ENCODE measurements at places on chromosomes 1 and 21.

GRCh38 chr1:173444757-173445156 lies 32.4 kb upstream of the PRDX6 start:
- no peak for DNase-seq

DNA sequence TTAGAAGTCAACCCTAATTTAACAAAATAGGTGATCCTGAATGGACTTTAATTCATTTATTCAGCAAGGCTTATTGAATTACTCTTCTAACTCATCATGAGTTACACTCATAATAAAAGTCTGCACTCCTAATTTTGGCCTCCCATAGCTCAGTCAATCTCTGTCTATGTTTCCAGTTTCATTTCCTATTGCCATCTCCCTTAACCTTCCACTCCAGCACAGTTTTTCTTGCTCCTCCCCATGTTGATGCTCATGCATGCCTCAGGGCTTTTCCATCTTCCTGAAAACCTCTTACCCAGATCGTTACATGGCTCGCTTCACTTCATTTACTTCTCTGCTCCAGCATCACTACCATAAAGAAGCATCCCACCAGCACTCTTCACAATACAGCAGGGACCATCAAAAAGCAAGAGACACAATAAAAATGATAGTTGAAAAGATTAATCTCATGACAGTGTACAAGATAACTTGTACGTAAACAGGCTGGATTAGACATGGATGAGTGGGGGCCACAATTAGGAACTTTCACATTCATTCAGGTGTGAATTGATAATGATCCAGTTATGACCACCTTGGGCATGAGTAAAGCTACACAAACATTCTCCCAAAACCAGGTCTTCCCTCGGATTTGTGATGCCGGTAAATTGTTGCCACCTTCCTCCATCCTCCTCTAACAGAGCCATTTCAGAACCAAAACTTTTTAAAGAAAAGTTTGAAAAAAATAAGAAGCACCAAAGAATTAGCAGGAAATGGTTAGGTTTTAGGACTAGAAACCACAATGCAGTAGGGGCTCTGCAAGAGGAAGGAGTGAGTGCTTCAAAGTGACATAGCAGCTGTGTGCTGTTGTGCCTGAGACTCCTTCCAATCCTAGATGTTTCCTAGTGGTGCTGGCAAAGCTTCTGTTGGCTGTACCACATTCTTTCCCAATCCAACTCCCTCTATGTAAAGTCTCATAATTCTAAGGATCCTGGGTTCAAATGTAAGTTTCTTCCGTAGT lies 89.8 kb downstream of the OLFML2B start:
- no peak for DNase-seq

DNA sequence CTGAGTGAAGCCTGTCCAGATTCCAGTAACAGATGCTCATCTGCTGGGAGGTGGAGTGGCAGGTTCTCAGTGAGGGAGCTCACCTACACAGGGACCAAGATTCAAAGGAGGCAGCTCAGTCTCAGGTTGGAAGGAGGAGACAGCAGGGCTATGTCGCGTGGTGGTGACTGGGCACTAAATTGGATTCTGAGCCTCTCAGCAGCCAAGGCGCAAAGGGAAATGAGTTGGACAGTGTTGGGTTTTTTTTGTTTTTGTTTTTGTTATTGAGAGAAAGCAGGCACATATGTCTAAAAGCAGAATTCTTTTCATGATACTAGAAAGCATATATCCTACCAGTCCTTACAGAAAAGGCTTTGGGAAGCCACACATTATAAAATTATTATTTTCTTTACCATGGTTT lies 26.2 kb downstream of the UMODL1 start:
- DNase-seq = no peak

GRCh38 chr21:40699366-40699765 lies 147.6 kb downstream of the DSCAM start:
- no peak for DNase-seq

- DNase-seq = no peak
Observed at GRCh38 chr1:109137958-109138357, 24.0 kb downstream of the ELAPOR1 start.

GRCh38 chr21:35398346-35398982 lies 349.4 kb upstream of the RUNX1 start:
- no peak for DNase-seq

GRCh38 chr1:110872745-110873720 lies at the start of gene CD53:
Gene CD53 (plus strand): TSS chr1:110873148. CDS start chr1:110891409, 18,261 bp downstream.
- no peak for DNase-seq

GRCh38 chr1:186623551-186623950 lies 56.7 kb downstream of the PTGS2 start:
- DNase-seq = no peak

GRCh38 chr1:230067419-230067870 lies 407 bp downstream of the GALNT2 start:
- no peak for DNase-seq

GRCh38 chr21:38263493-38263892 lies 6.7 kb downstream of the KCNJ15 start:
- DNase-seq = peak; percentile 52

- DNase-seq = no peak
Observed at GRCh38 chr1:245481261-245481660, 326.5 kb downstream of the KIF26B start.

- DNase-seq = no peak
Observed at GRCh38 chr21:35249636-35250035, 200.5 kb upstream of the RUNX1 start.

DNA sequence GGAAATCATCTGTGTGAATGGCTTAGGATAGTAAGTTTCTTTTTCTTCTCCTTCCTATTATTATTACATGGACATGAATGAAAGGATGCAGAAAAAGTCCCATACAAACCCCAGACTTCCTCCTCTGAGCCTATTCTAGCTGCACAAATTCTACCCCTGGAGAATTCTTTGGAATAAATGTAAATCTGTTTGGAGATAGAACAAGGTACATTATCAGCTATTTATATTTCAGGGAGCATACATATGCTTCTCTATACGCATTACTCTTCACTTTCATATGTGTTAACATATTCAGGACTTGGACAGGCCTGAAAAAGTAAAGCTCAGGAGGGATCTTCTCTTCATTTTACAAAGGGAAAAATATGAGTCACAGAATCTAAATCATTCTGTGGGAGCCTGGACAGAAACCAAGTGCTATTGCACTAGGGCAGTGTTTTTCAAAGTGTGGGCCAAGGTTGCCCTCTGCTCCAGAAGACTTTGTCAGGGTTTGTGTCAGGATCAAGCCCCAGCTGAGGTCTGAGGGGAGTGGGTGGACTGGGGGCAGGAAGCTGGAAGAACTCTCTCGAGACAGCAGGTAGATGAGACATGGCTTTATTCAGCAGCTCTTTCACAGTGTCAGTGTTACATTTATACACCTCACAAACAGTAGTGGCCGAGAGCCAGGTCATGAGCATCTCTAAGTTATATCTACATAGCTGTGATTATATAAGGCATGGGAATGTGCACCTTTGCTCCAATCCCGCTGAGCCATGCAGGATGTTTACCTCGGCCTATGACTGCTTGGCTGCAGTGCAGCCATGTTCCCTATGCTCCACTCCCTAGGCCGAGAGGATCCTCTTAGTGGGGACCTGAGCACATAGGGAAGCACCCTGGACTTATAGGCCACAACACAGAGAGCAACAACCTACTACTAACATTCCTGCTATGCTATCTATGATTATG lies 114.3 kb downstream of the GDAP2 start:
- no peak for DNase-seq

DNA sequence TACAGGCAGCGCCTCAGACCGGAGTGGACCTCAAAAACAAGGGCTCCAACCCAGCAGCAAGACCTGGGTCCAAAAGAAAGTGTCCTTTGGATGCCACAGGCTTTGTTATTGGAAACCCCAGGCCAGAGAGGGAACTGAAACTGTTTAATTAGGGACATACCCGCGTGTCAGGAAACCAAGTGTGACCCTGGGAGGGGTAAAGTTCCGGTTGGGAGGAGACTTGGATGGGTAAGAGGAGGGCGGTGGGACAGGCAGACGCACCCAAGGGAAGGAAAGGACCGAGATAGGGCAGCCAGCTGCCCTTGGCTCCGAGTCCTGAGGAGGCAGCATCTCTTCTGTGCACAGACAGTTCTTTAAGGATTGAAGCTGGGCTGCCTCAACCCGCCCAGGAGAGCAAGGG lies 71.4 kb downstream of the CDC7 start:
- DNase-seq = no peak

DNA sequence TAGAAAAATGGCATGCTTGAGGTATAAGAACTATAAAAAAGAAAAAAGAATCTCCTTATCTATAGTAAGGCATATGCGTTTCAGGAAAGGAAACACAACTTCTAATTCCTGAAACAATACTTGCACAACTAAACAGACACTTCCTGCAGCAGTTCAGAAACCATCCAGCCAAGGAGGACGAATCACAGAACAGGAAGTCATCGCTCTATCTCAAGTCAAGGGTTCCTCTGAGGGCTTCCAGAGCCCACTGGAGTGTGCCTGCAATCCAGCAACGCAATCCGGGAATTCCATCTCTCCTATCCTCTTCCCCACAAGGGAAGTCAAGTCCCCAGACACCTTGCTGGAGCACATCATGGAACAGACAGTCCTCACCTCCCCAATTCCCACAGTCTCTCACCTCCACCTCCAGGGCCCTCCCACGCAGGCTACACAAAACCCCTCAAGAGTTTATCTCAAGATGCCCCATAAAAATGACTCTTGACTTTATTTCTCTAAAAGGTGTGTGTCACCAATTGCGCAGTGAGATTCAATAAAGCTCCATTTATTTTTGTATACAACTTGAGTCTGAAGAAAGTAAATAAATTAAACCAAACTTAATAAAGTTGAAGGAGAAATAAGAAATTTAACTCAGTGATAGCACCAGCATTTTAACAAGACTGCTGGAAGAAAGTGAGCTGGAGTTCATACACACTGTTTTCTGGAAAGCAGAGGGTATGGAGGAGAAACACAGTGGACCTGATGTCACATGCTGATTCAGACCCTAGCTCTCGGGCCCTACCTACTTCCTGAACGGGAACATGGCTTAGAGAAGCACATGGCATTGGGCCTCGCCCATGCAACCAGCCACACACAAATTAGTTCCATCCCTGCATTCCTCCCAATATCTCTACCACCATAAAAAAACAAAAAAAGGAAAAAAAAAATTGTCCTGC lies 39.9 kb downstream of the SIPA1L2 start:
- no peak for DNase-seq

DNA sequence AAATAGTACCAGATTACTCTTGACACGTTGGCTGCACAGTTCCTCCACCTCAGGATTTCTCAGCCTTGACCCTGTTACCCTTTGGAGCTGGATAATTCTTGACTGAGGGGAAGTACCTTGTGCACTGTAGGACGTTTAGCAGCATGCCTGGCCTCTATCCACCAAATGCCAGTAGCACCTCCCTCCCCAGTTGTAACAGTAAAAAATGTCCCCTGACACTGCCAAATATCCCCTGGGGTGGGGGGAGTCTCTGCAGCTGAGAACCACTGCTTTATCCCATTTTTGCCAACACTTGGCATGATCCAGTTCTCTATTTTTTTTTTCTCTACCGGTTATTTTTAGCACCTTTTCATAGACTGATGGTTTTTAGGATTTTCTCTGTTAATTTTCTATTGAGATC lies 34.0 kb downstream of the C1orf198 start:
- DNase-seq = no peak

DNA sequence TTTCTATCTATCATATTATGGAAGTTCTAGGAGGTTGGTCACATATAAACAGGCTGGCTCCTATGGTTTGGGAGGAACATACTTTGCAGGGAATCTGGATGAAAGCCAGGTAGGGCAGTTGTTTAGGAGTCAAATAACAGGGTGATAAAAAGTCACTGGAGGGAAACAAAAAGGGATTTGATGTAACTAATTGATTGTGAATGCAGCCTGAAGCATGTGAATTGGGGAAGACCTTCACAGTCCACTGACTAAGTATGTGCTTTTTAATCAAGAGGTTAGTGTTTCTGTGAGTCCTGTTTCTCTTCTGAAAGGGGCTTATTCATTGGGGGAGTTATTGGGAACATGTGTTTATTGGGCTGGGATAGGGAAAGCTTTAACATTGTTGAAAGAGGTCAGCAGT lies 41.3 kb downstream of the HMCN1 start:
- no peak for DNase-seq

GRCh38 chr1:225707824-225708223 lies 54.9 kb upstream of the ENAH start:
- no peak for DNase-seq

GRCh38 chr1:30684259-30684658 lies 39.1 kb downstream of the MATN1 start:
- no peak for DNase-seq

- DNase-seq = no peak
Observed at GRCh38 chr1:47388030-47388890, 27.8 kb upstream of the FOXE3 start.

DNA sequence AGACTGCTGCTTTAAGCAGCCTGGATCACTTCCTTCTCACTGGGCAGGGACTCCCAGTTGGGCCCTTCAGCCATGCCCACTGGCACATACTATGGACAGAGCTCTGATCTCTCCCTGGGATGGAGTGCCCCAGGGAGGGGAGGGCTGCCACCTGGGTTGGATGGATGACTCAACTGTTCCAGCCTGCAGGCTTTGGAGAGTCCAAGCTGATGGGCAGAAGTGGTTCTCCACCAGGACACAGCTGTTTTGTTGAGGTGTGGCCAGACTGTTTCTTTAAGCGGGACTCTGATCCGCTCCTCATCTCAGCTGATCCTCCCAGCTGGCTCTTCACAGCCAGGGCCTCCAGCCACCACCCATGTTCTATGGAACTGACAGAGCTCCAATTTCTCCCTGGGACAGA lies 166.9 kb downstream of the MAGI3 start:
- no peak for DNase-seq

DNA sequence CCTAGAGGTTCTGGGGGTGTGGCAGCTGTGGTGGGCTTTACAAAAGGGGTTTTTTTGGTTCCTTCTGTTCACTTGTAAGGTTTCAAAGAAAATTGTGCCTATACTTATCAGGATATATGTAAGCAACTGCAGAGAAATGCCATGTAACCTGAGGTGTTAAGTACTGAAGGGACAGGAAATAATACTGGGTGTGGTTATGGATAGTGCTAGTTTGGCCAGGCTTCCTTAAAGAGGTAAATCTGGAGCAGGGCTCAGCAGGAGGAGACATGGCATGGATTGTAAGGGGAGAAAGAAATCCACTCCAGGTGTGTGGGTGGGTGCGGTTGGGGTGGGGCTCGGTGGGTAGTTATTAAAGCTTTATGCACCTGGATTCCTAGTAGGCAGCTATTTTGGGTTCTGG lies 28.3 kb downstream of the KIRREL1 start:
- DNase-seq = no peak

GRCh38 chr1:52059321-52059720 lies 3.2 kb downstream of the BTF3L4 start:
- peak; percentile 42 for DNase-seq

GRCh38 chr1:74534241-74534640 lies 21.8 kb upstream of the LRRC53 start:
- peak; percentile 32 for DNase-seq

GRCh38 chr21:33113131-33113530 lies 43.2 kb downstream of the OLIG1 start:
- DNase-seq = no peak

DNA sequence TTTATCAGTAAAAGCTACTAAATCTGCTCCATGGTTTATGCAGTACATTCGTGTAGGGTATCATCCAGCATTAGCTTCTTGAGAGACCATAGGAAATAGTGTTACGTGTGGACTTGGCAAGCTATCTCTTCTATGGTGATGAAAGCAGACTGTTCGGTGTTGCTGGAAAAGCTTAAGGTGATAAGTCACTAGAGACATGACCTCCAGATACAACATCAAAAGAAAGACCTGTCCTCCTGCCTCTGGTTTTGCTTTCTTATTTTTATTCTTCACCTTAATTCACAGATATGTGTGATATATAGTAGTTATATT lies 53.5 kb upstream of the S1PR1 start:
- no peak for DNase-seq
